ENCODE measurements at places on chromosomes 2 and 18.

- no peak for DNase-seq
These were observed 38.8 kb downstream of the SCN2A start for GRCh38 chr2:165277860-165278656.

- DNase-seq: peak; percentile 12
These were observed 404.7 kb upstream of the FAM98A start for GRCh38 chr2:34003795-34004194.

DNA sequence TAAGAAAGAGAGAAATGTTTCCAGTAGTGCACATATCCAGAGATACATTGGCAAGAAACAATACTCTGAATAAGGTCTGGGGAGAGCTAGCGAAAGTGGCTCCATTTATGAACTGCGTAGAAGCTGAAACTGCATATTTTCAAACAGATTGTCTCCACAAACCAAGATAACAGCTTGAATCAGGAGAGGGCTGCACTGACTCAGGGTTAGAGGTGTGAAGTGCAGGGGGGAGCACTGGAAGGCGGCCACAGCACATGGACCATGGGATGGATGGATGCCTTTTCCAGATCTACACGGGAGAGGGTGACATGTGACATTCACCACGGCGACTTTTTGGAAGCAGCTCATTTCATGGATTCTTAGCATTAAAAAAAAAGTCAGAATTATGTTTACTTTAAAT, 729.4 kb downstream of the RNF144A start:
- DNase-seq: no peak

DNA sequence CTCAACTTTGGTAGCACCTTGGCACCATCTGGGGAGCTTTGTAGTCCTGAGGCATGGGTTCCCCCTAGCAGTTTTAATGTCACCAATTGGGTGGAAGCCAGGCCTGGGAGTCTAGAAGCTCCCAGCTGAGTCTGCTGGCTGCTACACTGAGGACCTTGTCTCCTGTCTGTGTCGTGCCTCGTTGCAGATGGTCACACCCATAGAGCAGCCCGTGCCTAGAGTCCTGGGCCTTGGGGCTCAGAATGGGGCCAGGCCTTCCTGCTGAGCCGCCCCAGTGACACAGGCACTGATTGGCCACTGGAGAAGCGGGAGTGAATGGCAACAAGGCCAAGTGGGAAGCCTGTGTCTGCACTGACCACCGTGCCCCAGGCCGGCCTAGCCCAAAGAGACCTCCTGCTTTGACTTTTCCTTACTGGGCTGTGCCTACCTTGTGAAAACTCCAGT, 113.2 kb downstream of the SH3RF3 start:
- no peak for DNase-seq

- no peak for DNase-seq
These were observed 52.9 kb upstream of the XDH start for GRCh38 chr2:31467426-31467825.

DNA sequence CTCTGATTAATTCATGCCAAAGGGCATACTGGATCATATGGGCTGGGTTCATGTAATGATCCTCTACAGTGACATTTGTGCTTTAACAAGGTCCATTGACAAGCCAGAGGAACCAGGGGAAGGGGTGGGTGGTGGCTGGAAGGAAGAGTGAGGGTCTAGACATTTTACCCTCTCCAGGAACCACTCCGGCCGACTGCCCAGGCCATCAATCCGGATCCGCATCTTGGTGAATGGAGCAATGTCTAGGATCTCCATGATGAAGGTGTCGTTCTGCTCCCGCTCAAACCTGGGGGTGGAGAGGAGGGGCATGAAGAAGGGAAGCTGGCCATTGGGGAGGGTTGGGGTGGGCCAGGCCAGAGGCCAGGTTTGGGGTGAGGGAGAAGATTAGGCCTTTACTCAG, 147.5 kb downstream of the LOXHD1 start:
- no peak for DNase-seq

- DNase-seq: no peak
These were observed 272.4 kb upstream of the THSD7B start for GRCh38 chr2:136492901-136493300.

DNA sequence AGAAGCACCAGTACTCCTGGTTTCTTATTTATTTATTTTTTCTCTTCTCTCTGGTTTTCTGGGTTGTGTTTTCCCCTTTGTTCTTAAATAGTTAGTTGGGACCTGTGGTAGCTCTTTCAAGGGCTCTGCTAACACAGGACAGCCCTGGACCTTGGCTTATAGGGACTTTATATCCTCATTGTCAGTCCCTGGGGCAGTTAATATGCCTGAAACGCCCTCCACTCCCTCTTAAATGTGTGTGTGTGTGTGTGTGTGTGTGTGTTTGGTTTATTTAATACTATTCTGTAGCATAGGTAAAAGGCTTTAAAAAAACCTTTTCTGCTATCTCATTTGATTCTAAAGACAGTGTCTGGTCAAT, 54.6 kb downstream of the GATA6 start:
- no peak for DNase-seq

DNA sequence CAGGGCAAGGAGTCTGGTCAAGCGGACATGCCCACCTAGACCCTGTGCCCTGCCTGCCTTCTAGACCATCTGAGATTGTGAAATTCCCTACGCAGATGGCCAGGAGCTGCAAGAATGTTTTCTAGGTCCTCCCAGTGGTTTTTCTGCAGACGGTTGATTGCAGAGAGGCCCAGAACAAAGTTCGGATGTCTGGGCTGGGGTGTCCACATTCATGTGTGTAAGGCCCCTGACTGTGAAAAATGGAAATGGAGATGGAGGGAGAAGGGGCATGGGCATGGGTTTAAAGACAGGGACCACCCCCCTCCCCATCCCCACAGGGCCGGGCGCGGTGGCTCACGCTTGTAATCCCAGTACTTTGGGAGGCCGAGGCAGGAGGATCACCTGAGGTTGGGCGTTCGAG, 11.8 kb downstream of the ARHGAP25 start:
- no peak for DNase-seq

GRCh38 chr18:68480196-68480595, 234.7 kb downstream of the TMX3 start:
- no peak for DNase-seq

Data from WERI-Rb-1 (cell line).